Lung (tissue), 17 donors: ENCODE measurements at places on chromosomes 5 and 9. TPM values are rescaled to one million over a fixed set of nuclear protein-coding genes. Genes with fewer than 3 reads are reported as not detected.

GRCh38 chr5:73917433-73917832, 291.4 kb downstream of the ARHGEF28 start:
- DNase-seq: no peak

- DNase-seq: no peak
Measured at GRCh38 chr9:32915802-32916201, 85.6 kb downstream of the APTX start.

Gene OR1L1
- not detected for polyA plus RNA-seq

Gene SHOC1
- 0.18 TPM for polyA plus RNA-seq

Gene ZNF462
- polyA plus RNA-seq: 2.0 TPM

DNA sequence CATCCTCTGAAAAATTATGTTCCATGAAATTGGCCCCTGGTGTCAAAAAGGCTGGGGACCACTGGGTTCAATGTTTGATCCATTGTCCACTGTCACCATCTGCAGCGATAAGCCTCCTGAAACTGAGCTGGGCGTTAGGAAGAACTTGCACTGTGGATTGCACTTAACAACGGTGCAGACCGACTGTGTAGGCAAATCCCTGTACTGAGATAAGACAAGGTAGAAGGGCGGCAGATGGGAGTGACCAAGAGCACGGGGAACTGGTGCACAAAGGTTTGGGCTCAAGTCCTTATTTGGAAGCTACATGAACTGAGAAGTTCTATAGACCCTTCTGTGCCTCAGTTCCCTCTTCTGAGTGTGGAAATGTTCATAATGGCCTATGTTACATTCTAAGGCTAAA, 41.6 kb upstream of the FLT4 start:
- no peak for DNase-seq

DNA sequence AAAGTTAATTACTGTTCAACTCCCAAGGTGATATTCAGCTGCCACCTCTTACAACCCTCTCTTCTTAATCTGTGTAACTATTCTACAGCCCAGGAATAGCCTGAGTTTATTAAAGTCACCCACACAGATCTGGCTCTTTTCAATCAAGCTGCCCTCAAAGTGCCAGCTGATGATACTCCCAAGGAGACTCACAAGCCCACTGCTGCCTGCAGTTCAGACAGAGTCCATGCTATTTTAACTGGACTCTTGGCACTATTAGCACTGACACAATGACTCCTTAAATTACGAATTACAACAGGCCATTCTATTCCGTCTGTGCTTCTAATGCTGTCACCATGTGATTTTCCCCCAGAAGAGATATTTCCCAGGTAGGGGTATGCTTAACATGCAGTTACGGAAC, 26.3 kb downstream of the REEP5 start:
- DNase-seq: no peak

- DNase-seq: peak; percentile 89
Measured at GRCh38 chr9:91421971-91422757, 1.5 kb downstream of the NFIL3 start.

GRCh38 chr5:95043648-95044047, 241.2 kb downstream of the MCTP1 start:
- DNase-seq: no peak

DNA sequence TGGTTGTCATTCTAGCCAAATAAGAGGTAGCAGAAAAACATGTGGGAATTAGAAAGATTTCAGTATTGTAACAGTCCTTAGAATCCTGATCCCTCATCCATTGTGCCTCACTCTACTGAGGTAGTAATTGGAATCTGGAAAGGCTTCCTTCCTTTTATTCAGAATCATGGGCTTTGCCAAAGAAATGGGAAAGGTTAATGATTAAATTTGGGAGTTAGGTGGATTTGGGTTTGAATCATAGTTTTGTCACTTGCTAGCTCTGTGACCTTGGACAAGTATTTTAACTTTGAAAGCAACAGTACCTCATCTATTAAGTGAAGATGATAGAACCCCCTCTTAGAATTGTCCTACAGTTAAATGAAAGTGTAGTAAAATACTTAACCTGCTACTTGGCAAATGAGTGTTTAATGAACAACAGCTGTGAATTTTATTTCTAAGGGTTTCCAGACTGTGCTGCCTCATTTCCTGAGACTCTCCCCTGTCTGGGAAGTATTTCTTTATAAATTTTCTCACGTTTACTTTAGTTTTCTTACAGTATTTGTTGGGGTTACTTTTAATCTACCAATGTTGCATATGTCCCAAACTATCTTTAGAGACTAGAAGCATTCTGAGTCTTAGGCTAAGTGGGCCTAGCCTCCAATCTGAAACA, 11.7 kb downstream of the SPDL1 start:
- DNase-seq: no peak

DNA sequence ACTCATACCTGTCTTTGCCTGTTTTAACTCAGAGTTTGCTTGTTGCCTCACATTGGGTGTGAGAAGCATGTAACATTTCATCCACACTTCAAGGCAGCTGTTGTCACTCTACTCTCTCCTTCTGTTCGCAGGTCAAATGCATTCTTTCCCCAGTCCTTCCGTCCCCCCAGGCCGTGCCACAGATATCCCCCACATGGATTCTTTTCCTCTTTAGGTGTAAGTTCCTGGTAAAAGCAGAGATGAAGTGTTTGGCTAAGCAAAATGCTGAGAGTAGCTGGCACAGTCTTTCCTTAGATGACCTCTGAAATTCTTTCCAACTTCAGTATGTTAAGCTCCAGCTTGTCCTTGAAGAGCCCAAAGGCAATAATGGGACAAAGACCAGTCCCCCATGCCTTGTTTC, 328.2 kb downstream of the SLIT3 start:
- DNase-seq: peak; percentile 89

- no peak for DNase-seq
Measured at GRCh38 chr5:173762930-173763329, 125.2 kb upstream of the CPEB4 start.

Gene UNC5A
- polyA plus RNA-seq: 0.11 TPM

GRCh38 chr5:172658961-172659501, 18.0 kb downstream of the NEURL1B start:
- no peak for DNase-seq

Gene PHYHD1
- 86.3 TPM for polyA plus RNA-seq

Gene DND1
- polyA plus RNA-seq: 1.9 TPM

GRCh38 chr9:123996731-123997421, 14.7 kb upstream of the LHX2 start:
- peak; percentile 73 for DNase-seq
